ENCODE measurements at places on chromosomes 1 and 21.
A peak's percentile ranks its signal among the peaks of the same experiment; 100 is the strongest.

DNA sequence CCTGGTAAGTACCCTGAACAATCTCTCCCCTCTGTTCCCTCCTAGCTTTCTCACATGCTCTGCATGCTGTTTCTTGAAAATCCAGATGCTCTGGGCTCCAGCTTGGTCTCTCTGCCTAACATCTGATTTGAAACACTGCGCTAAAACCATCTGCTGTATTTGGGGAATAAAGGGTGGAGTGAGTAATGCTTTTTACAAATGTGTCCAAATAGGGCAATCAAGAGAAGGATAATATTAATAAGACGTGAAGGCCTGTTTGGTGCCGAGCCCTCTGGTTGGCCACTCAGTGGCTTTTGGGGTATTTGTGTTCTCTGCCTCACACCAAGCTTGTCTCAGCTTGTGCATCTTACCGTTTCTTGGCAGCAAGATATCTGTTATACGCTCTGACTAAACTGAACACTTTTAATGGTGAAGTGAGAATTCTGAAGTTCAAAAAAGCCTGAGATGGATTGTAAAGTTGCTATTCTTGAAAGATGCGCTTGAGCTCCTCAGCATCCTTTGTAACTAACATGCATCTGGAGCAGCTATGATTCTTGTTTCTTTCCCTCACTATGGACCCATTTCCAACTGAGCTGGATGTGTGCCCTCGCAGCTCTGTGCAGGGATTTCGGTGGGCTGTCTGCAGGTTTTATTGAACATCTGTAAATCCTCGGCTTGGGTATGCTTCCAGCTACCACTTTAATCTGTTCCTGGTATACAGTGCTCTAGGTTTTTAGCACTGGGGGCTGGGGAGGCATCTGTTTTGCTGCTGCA is 269.4 kb downstream of the RWDD3 start:
- DNase-seq: no peak

DNA sequence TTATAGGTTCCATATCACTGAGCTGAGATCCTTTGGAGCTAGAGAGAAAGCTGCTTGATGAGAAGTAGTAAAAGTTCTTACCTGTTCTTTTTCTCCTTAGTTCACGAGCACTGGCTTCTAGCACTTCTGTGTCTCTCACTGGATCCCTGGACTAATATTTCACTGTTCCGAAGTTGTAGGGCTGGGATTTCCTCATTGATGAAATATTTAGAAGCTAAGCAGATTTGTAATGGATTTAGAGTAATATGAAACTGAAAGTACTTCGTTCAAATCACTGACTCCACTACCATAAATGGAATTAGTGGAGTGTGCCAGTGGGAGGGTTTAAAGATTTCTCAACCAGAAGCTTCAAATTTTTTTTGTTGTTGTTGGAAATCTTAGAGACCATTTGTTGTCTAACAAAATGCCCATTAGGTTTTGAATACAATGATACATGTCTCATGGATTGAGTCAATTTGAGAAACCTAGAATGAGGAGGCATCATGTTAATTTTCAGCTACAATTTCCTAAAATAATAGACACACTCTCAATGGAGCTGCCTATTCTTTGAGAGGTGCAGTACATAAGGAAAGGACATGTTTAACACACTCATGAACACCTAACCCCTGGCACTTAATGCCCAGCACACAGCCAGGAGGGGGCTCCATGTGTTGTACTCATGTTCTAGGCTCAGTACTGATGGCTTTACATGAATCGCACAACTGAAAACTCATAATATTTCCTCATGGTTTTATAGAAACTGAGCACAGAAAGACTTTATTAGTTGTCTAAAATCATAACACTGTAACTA is at the start of gene GBP1:
TSS of gene GBP1 (minus strand) at position 130 of the 790 bp plus-strand sequence. CDS start 1,974 bp downstream, outside the sequence.
- DNase-seq: peak; percentile 56

DNA sequence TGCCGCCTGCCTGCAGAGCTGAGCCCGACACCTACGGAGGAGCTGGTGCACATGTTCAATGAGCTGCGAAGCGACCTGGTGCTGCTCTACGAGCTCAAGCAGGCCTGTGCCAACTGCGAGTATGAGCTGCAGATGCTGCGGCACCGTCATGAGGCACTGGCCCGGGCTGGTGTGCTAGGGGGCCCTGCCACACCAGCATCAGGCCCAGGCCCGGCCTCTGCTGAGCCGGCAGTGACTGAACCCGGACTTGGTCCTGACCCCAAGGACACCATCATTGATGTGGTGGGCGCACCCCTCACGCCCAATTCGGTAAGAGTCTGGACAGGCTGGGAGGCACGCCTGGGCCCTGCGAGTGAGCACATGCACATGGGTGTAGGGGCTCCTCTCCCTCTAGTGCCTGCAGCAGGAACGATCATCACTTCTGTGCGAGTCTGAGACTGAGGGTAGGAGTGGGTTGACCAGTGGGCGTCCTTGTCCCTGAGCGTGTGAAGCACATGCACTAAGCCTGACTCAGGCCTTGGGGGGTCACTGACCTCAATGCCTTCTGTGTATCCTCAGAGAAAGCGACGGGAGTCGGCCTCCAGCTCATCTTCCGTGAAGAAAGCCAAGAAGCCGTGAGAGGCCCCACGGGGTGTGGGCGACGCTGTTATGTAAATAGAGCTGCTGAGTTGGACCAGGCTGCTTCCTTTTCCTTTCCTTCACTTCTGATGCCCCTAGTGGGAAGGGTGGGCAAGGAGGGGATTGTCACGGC is 6.9 kb downstream of the DMAP1 start:
- peak; percentile 8 for DNase-seq

DNA sequence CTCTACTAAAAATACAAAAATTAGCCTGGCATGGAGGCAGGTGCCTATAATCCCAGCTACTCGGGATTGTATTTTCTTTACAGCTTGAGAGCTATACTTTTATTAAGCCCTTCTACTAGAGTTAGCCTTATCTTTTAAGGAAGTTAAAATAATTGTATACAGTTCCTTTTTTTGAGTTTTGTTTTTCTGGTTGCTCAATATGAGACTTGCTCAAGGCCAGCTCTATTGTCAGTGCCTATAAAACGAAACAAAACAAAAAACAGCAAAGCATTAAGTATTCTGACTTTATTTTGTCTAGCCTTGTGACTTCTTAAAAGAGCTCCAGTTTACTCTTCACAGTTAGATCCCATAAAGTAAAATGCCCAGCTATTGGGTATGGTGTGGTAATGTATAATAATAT is 17.2 kb downstream of the PKN2 start:
- no peak for DNase-seq

- DNase-seq: no peak
Observed at GRCh38 chr1:18707696-18708257, 77.1 kb downstream of the PAX7 start.

Data from AG08395 (cell line).